Panc1 (cell line): ENCODE measurements at places on chromosomes 5 and 9. TPM values are rescaled to one million over a fixed set of nuclear protein-coding genes. Genes with fewer than 3 reads are reported as not detected.

The CDHR2 gene
- total RNA-seq: 0.72 TPM

The IGFBPL1 gene
- total RNA-seq: 13.7 TPM

The GNA14 gene
- total RNA-seq: 0.15 TPM

GRCh38 chr5:142713121-142713706 lies 27.3 kb upstream of the FGF1 start:
- DNase-seq: peak; percentile 87

DNA sequence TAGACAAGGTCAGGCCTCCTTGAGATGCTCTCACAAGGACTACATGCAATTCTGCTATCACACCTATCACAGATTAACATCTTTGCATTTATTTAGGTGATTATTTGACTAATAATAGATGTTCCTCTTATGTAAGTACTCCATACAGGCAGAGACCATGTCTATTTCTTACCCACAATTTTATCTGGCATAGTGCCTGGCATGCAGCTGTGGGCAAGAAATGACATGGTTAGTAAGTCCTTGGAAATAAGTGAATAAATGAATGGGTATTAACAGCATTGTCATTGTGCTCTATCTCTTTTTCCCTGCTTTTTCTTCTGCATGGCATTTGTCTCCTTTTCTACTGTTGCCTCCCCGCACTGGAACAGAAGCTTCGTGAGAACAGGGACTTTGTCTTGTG lies 49.4 kb downstream of the SLC22A5 start:
- no peak for DNase-seq

GRCh38 chr5:160158087-160158486 lies 38.8 kb upstream of the PWWP2A start:
- no peak for DNase-seq

DNA sequence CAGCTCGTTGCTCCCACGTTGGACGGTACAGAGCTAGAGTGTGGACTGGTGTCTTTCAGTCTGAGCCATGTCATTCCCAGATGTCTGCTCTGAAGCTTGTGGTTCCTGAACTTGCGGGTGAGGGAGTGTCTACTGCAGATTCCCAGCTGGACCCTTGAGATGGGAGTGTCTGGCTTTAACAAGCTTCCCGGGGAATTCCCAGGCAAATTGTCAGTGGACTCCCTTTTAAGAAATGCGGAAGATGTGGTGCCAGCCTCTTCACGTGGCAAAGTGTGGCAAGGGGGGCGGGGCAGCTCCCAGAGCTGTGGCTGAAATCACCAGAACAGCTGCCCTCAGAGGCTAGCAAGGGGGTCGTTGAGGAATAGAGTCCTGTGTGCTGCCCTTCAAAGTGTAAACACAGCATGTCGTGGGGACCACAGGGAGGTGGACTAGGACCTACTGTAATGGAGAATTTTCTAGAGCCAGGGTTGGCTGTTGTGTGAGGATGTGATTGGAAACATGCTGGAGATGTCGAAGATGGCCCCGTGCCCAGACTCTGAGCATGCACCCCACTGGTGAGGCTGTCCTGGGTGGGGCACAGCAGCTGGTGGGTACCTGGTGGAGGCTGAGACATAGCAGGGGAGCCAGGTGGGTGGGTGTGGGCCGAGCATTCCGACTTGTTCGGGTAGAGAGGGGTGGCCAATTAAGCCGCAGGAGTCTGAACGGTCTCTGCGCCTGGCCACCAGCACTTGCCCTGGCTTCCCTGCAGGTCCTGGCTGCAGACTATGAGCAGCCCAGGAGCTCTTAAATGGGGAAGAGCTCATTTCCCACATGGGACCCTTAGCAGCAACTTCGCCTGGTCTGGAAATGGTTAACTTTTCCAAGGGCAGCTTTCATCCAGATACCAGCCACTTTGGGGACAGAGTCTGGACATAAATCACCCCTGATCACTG lies 37.4 kb downstream of the PRRX2 start:
- DNase-seq: no peak

- no peak for DNase-seq
Measured at GRCh38 chr9:99660191-99660636, 161.5 kb upstream of the NR4A3 start.

DNA sequence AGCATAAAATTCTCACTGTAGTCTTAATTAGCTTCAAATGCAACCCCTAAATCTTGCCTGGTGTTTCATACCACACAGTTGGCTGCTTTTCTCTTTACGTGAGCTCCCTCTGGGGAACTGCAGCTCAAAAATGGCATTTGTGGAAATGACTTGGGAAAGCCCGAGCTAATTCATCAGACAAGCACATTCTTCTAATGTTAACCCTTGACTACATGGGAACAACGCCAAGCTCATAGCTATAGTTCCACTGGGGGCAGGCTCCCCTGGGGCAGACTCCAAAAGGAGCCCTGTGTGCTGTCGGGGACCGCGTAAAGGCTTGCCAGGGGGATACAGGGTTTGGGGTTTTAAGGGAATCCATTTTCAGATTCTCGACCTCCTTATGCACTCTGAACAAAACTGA lies 301.4 kb upstream of the DAP start:
- DNase-seq: no peak

DNA sequence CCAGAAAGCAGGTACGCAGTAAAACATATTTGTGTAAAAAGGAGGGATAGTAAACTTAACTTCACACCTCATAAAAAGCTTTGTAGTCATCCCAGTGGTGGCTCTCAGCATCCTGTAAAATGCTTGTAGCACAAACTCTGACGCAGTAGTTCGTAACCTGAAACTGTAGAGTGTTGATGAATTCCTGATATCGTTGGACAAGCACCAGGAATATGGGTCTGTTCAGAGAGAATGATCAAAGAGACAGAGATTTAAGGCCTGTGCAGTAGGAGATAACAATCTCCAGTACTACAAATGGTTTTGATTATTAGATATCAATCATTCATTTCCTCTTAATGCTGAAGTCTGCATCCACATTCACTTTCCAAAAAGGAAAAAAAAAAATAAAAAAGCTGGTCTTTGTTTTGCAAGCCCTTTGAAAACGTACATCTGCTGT lies 148.5 kb downstream of the KIAA0825 start:
- no peak for DNase-seq

DNA sequence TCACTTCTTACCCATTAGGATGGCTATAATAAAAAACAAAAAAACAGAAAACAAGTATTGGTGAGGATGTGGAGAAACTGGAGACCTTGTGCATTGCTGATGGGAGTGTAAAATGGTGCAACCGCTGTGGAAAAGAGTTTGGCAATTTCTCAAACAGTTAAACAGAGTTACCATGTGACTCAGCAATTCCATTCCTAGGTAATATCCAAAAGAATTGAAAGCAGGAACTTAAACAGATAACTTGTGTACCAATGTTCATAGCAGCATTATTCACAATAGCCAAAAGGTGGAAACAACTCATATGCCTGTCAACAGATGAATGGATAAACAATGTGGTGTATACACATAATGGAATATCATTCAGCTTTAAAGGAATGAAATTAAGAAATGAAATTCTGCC lies 28.9 kb downstream of the DCP2 start:
- DNase-seq: no peak

DNA sequence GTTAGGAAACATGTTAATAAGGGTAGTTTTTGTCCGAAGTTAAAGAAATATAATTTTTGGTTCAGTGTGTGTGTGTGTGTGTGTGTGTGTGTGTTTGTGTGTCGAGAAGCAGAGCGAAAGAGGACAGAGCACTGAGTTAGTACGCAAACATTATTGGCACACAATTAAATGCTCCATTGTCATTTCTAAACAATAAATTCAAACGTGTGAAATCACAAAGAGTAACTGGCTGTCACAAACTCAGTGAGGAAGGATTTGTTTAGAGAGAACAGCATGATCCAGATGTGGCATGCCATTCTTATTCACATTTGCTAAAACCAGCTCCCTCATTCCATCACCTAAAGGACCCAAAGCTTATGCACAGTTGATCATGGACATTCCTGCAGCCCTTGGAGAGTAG lies 970.8 kb downstream of the DTWD2 start:
- DNase-seq: no peak

DNA sequence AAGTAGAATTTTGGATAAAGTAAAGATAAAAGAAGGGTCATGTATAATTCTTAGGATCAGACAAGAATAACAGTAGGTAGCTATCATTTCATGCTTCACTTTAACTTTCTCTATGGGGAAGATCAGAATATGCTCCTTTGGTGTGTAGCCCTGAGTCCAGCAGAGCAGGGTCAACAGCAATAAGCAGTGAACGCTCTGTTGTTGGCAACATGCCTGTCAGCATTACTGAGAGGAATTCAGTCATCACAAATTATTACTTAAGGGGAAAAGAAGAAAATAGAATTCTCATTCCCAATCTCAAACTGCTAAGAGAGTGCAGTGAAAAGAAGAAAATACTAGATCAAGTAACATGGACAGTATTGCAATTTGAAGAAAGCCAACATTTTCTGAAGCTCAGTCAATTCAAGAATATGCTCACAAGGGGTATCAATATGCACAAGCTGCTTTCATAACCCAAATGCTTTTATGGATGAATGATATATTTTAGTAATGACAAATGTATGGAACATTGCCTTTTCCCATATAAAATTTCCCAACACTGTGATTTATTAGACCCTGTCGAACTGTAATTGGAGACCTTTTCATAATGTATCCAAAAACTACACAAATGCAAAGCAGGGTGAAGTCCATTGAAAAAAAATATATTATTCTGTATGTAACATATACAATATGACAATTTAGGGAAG lies 1359.4 kb downstream of the EFNA5 start:
- no peak for DNase-seq

DNA sequence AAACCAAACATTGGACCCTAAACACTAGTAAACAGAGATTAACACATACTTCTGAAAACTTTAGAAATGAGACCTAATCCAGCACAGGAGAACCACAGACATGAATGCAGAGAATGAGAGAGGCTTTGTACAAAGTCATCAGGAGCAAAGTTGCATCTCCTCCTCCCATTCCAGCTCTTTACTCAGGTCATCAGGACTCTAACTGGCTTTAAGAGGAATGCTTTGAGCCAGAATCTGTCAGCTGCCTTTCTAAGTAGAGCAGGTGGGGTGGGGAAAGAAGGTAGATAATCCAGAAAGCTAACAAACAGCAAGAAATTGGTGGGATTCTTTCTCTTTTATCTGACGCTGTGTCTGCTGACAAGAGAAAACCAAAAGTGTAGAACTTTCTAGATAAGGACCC lies 582.7 kb upstream of the DMAC1 start:
- DNase-seq: no peak

DNA sequence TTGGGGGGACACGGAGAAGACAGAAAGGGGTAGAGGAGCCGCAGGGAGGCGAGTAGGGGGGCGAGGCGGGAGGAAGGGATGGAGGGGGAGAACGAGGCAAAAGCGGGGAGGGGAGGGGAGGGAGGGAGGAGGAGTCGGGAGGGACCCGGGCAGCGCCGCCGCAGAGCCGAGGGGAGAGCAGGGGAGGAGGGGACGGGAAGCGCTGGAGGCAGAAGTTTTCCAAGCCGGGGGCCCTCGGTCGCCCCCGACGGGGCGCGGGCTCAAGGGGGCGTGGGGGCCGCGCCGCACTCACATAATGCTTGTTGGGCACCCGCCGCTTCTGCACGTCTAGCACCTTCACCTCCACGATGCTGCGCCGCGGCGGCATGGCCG lies 353 bp downstream of the SH3PXD2B start:
- DNase-seq: no peak

DNA sequence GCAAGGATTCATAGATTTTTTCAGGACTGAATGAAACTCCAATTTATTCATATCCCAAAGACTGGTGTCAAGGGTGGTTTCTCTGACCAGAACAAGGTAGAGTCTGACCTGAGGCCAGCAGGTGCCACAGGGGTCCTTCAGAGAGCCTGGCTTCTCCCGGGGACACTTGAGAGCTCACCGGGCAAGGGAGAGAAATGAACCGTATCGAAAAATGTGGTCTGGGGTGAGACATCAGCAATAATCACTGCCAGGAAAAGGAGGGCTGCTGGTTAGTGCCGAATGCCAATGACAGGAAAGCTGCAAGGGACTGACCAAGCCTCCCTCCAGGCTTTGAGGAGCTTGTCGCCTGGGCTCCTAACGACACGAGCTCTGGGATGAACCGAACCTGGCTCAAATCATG lies 142.7 kb downstream of the TTLL11 start:
- DNase-seq: no peak
